ENCODE measurements at places on chromosomes 12 and 14.

DNA sequence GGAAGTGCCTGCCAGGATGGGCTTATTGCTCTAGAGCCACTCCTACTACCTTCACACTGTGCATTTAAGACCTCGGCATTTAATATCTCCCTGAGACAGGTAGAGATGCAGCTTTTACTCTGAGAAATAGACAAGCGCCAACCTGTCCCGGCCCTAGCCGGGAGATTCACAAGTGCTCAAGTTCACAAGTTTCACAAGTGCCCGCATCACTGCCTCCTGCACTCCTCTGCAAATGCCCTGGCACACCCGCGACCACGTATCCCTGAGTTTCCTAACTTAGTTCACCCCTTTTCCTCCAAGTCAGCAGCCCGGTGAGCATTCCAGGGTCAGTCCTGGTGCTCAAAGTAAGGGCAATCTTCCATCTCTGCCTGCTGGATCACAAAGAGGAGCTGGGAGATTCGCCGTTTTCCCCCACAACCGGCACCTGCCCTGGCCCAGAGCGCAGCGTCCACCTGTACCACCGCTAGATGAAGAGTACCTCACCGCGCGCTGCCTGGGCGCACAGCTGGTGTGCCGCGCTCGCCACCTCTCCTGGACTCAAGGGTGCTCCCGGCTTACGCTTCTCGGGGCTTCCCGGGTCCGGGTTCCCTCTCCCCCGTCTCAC lies 5.0 kb upstream of the SLC38A4 start:
- DNase-seq: no peak

DNA sequence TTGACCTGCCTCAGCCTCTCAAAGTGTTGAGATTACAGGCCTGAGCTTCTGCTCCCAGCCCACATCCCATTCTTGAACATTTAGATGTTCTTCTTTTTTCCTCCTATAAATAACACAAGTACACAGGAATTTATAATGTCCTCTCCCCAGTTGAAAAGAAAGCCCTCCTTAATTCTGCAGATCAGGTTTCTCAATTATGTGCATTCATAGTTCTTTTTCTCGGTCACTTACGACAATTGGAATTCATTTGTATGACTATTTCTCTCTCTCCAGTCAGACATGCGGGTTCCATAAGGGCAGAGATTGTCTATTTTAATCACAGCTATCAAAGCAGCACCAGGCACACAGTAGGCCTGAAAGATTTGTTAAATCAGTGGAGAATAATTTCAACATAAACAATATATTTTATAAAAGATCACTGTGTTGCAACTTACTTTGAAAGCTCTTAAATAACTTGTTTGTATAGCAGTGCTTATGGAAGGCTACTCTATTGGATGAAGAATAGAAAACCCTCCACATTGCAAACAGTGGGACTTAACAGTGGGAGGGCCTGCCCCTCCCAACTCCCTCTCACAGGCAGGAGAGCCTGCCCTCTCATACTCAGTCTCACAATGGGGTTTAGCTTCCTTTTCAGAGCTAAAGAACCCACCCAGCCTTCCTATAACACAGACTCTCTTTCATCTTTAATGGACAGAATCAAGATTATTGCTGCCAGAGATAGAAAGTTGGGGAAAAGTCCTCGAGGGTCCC lies 84.1 kb upstream of the TRAF3 start:
- DNase-seq: no peak

DNA sequence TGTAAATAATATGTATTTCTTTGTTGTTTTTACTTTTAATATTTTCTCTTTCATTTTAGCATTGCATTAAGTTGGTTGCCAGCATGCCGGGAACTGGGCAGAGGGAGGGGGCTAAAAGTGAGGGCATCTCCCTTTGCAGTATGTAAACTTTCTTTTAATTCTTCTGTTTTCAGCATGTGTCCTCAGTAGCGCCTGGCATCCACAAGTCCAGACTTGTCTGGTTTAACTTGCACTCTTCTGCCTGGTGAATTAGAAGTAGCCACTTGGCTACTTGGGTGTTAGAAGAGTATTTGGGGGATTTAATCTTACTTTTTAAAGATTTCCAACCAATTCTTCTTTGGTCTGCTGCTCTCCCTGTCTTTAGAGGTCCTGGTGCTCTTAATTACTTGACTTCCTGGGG lies 117.2 kb upstream of the SCAF11 start:
- no peak for DNase-seq

- no peak for DNase-seq
Measured at GRCh38 chr14:86619726-86620125, 1089.8 kb downstream of the FLRT2 start.

- no peak for DNase-seq
Measured at GRCh38 chr12:64808110-64808509, 16.3 kb upstream of the TBC1D30 start.

DNA sequence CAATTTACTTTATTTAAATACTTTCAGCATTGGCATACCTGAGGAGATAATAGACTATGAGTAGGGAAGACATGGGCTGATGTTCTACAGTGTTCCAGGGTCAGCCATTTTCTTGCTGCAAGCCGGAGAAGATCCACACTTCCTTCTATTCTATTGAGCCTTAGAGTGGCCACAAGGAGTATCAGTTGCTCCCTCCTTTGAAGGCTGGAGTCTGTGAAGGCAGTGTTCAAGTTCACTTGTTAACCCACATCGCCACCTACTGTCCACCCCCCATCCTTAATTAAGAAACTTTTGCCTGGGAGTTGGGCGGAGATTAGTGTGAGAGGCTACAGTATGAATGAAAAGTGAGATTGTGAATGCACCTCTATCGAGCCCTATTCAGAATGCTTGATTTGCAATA lies 666.6 kb downstream of the NRXN3 start:
- DNase-seq: peak; percentile 23

All from GM04504 (cell line).